Left ventricle myocardium inferior (tissue), 1 donor: ENCODE measurements at places on chromosomes 13 and 19. TPM values are rescaled to one million over a fixed set of nuclear protein-coding genes. Genes with fewer than 3 reads are reported as not detected.
A peak's percentile ranks its signal among the peaks of the same experiment; 100 is the strongest.

DNA sequence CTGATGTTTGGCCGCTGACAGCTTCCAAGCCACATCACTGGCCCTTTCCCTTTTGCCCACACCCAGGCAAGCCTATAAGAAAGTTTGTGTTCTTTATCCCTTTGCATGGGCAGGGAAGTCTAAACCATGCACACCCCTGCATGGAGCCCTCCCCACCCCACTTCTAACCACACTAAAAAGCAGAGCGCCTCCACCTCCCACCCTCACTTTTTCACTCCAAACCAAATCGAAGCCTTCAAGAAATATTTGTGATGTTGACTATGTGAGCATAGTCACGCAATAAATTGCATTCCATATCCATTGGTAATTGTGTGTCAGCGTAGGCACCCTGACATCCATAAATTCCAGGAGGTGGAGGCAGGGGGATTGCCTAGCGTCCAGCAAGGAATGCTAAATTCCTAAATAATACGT is 104.4 kb upstream of the LSM14A start:
- no peaks in the 10 kb centered on the region for H3K36me3 ChIP-seq
- H3K4me3 ChIP-seq: no peak overlapping the region
- no peak for DNase-seq
- peaks cover 75% of the 10 kb centered on the region for H3K27me3 ChIP-seq
- no peaks in the 10 kb centered on the region for H3K4me1 ChIP-seq

- no peak overlapping the region for H3K27ac ChIP-seq
- H3K4me3 ChIP-seq: no peak overlapping the region
- no peak for DNase-seq
- H3K4me1 ChIP-seq: no peaks in the 10 kb centered on the region
Observed at GRCh38 chr13:107881362-107881761, 334.0 kb downstream of the LIG4 start.

DNA sequence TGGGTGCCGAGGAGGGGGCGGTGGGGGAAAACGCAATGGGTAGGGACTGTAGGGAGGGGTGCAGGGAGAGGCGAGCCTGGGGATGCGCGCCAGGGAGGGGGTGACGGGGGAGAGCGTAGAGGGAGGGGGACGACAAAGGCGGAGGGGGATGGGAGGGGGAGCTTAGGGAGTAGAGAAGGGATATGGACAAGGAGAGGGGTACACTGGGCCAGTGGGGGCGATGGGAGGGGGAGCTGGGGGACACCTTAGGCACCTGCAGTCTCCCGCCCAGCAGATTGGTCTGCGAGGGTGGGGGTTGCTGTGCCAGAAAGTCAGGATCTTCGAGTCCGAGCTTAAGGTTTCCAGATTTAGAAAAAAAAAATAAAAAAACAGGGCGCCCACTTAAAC is 15.7 kb downstream of the CCDC124 start:
- H3K4me1 ChIP-seq: peaks cover 58% of the 10 kb centered on the region
- no peak overlapping the region for H3K27ac ChIP-seq
- H3K4me3 ChIP-seq: peak overlapping the region; percentile 89
- peaks cover 7% of the 10 kb centered on the region for H3K36me3 ChIP-seq

DNA sequence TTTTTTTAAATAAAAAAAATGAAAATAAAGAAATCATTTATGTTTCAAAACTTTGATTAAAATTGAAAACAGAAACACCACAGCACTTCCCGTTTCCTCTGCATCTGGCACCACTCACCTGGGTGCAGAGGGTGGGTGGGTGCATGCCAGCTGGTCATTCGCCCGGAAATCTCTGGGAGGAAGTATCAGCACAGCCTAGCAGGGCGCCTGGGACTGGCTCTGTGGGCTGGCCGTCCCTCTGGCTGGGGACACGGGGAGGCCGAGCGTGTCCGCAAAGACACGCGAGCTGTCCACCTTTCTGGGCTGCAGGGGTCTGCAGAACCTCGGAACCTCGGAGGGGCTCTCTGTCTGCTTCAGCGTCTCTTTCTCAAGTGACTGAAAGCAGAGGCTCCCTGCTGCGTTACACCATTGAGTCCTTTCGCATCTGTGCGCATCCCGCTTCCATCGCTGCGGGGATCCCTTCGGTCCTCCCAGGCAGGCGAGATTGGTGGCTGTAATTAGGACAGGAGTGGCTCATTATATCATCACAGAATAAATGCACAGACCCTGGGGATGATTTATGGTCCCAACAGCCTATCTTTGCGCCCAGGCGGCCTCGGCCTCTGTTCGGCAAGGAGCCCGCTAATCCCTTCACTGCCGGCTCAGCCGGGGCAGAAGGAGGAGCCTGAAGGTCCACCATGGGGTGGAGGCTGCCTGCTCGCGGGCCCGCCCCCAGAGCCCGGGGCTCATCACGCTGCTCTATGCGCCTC is 17.2 kb downstream of the CRTC1 start:
- peaks cover 23% of the 10 kb centered on the region for H3K4me1 ChIP-seq
- no peaks in the 10 kb centered on the region for H3K36me3 ChIP-seq
- H3K27me3 ChIP-seq: no peaks in the 10 kb centered on the region
- H3K27ac ChIP-seq: peak overlapping the region; percentile 79
- H3K4me3 ChIP-seq: peak overlapping the region; percentile 65

DNA sequence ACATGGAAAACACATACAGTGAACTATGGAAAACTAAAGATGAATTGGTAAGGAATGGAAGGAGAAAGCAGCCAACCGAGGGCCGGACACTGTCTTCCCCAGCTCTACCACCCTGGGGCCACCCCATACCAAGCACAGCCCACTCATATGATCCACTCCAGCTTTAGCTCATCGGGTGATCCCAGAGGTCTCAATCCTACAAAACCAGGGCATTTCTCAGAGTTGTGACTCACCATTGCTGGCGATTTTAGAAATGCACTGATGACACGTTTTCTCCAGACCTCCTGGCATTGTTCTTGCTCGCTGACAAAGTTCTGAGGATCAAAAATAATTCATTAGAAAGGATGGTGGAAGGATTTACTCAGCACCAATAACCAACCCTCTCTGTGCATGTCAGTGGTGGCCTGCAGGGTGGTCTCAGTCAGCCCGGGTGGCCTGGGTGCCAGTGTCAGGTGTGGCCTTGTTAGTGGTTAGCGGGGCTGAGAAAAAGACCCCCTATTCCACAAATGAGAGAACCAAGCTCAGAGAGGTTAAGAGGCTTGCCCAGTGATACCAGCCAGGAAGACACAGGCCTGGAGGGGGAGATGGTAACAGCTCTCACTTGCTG is 6.6 kb downstream of the TMEM272 start:
- H3K27ac ChIP-seq: no peak overlapping the region
- no peaks in the 10 kb centered on the region for H3K36me3 ChIP-seq
- H3K4me3 ChIP-seq: no peak overlapping the region
- H3K27me3 ChIP-seq: no peaks in the 10 kb centered on the region
- H3K4me1 ChIP-seq: peaks cover 7% of the 10 kb centered on the region

DNA sequence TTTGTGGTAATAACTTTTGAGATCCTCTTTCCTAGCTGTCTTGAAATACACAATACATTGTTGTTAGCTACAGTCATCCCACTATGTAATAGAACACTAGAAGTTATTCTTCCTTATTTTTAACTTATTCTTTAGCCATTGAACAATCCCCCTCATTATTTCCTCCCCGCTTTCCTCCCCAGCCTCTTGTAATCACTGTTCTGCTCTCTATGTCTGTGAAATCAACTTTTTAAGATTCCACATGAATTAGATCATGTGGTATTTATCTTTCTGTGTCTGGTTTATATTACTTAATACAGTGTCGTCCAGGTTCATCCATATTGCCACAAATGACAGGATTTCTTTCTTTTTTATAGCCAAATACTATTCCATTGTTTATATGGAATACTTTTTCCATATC is 72.9 kb downstream of the SLC10A2 start:
- H3K27me3 ChIP-seq: no peaks in the 10 kb centered on the region
- DNase-seq: no peak
- H3K4me3 ChIP-seq: no peak overlapping the region
- no peaks in the 10 kb centered on the region for H3K36me3 ChIP-seq
- no peak overlapping the region for H3K27ac ChIP-seq

GRCh38 chr13:48505597-48506091 is 27.2 kb downstream of the RCBTB2 start:
- H3K4me1 ChIP-seq: peaks cover 40% of the 10 kb centered on the region
- DNase-seq: no peak
- peaks cover 10% of the 10 kb centered on the region for H3K36me3 ChIP-seq
- peak overlapping the region; percentile 83 for H3K27ac ChIP-seq
- H3K27me3 ChIP-seq: no peaks in the 10 kb centered on the region

DNA sequence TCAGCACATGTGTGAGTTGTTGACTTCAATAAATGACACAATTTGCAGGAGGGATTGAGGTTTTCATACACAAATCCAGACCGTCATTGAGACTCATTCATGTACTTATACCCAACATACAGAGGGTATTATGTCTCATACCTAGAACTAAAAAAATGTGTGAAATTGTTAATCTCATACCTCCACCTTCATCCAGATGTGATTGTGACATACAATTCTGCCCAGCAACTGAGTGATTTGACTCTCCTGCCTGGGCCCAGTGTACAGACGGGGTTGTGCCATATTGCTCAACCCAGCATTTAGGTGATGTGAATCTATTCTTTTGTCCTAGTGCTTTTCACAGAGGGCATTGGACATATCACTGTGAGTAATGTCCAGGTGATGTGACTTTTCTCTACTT is 12.6 kb upstream of the ZNF681 start:
- DNase-seq: no peak
- H3K27me3 ChIP-seq: no peaks in the 10 kb centered on the region
- H3K27ac ChIP-seq: no peak overlapping the region
- no peaks in the 10 kb centered on the region for H3K4me1 ChIP-seq
- H3K36me3 ChIP-seq: no peaks in the 10 kb centered on the region

DNA sequence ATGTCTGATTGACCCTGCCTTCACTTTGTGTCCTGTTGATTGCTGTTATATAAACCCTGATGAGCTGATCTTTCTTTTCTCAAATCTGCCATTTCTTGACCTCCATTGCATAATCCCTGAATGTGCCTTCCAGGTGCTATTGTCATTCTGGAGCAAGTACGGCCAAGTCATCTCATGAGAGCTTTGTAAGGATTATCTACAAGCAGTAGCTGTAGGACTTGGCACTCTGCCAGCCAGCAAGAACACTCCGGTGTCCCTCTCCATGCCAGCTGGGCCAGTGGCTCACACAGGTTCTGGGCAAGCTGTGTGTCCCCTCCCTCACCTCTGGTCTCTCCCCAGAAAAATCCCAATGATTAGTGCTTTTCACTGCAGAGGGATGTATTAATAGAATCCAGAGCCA is 348.1 kb downstream of the FOXO1 start:
- no peak overlapping the region for H3K4me3 ChIP-seq
- DNase-seq: peak; percentile 50
- H3K27me3 ChIP-seq: no peaks in the 10 kb centered on the region
- H3K4me1 ChIP-seq: peaks cover 27% of the 10 kb centered on the region
- no peaks in the 10 kb centered on the region for H3K36me3 ChIP-seq
- H3K27ac ChIP-seq: no peak overlapping the region

GRCh38 chr13:107977071-107977574 is 238.2 kb downstream of the LIG4 start:
- no peaks in the 10 kb centered on the region for H3K4me1 ChIP-seq
- H3K36me3 ChIP-seq: no peaks in the 10 kb centered on the region
- no peak overlapping the region for H3K4me3 ChIP-seq
- DNase-seq: no peak

GRCh38 chr19:24040621-24041020 is 46.4 kb upstream of the ZNF254 start:
- H3K4me3 ChIP-seq: no peak overlapping the region
- peaks cover 38% of the 10 kb centered on the region for H3K36me3 ChIP-seq
- peaks cover 37% of the 10 kb centered on the region for H3K4me1 ChIP-seq
- DNase-seq: no peak

- no peak for DNase-seq
- no peaks in the 10 kb centered on the region for H3K27me3 ChIP-seq
- no peak overlapping the region for H3K27ac ChIP-seq
Observed at GRCh38 chr13:39612023-39612637, 9.1 kb upstream of the LHFPL6 start.

DNA sequence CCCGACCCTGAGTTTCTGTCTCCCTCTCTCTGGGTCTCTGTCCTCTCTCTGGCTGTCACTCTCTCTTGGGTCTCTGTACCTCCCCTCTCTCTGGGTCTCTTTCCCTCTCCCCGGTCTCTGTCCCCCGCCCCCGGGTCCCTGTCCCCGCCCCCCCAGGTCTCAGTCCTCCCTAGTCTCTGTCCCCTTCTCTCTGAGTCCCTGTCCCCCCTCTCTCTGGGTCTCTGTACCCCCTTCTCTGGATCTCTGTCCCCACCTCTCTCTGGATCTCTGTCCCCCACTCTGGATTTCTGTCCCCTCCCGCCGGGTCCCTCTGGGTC is 2.3 kb upstream of the FTL start:
- H3K27me3 ChIP-seq: no peaks in the 10 kb centered on the region
- peaks cover 53% of the 10 kb centered on the region for H3K4me1 ChIP-seq
- H3K36me3 ChIP-seq: peaks cover 17% of the 10 kb centered on the region
- no peak for DNase-seq

- peaks cover 18% of the 10 kb centered on the region for H3K4me1 ChIP-seq
- peak overlapping the region; percentile 59 for H3K4me3 ChIP-seq
- no peaks in the 10 kb centered on the region for H3K27me3 ChIP-seq
- peak overlapping the region; percentile 72 for H3K27ac ChIP-seq
- H3K36me3 ChIP-seq: peaks cover 90% of the 10 kb centered on the region
Observed at GRCh38 chr19:49801966-49802661, 11.0 kb downstream of the FUZ start.

- no peaks in the 10 kb centered on the region for H3K4me1 ChIP-seq
- no peak for DNase-seq
- H3K36me3 ChIP-seq: no peaks in the 10 kb centered on the region
- H3K4me3 ChIP-seq: no peak overlapping the region
- H3K27me3 ChIP-seq: peaks cover 3% of the 10 kb centered on the region
Observed at GRCh38 chr13:93248627-93249047, 22.0 kb downstream of the GPC6 start.

GRCh38 chr19:5153601-5154128 is 184.8 kb downstream of the KDM4B start:
- DNase-seq: no peak
- H3K4me3 ChIP-seq: no peak overlapping the region
- H3K27ac ChIP-seq: no peak overlapping the region

DNA sequence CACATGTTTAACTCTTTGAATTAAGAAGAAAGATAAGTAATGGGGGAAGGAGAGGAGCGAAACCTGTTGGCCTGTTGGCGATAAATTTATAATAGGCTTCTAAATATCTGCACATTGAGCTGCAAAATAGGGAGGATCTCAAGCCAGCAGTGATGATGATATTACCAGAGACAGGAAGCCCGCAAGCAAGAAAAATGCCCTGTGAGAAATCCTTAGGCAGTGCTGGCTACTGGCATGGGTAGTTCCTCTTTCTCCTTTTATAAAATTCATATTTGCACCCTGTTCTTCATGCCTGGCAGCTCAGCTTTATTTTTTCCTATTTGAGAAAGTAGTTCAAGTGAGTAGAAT is 858 bp upstream of the USP12 start:
- H3K36me3 ChIP-seq: no peaks in the 10 kb centered on the region
- H3K27ac ChIP-seq: peak overlapping the region; percentile 96
- H3K27me3 ChIP-seq: no peaks in the 10 kb centered on the region
- peaks cover 46% of the 10 kb centered on the region for H3K4me1 ChIP-seq
- H3K4me3 ChIP-seq: peak overlapping the region; percentile 95
- DNase-seq: no peak

GRCh38 chr13:25923217-25924085 is 128.4 kb downstream of the SHISA2 start:
- peaks cover 46% of the 10 kb centered on the region for H3K27me3 ChIP-seq
- no peaks in the 10 kb centered on the region for H3K4me1 ChIP-seq

FSD1 gene
- total RNA-seq: not detected

ATCAY gene
- not detected for total RNA-seq

NCR1 gene
- 0.30 TPM for total RNA-seq

ZNF383 gene
- total RNA-seq: 8.9 TPM

CILP2 gene
- 0.08 TPM for total RNA-seq

CYP4F2 gene
- total RNA-seq: not detected

ANGPTL4 gene
- 8.4 TPM for total RNA-seq

ZNF429 gene
- total RNA-seq: 10.0 TPM

SLITRK1 gene
- total RNA-seq: not detected

PET100 gene
- 197 TPM for total RNA-seq

CGB5 gene
- not detected for total RNA-seq
